Foreskin keratinocyte (primary cell): ENCODE measurements at places on chromosomes 1 and 21.

- no peak for DNase-seq
Measured at GRCh38 chr1:219126377-219126776, 47.3 kb upstream of the LYPLAL1 start.

- no peak for DNase-seq
Measured at GRCh38 chr1:240004086-240004749, 87.5 kb upstream of the FMN2 start.

DNA sequence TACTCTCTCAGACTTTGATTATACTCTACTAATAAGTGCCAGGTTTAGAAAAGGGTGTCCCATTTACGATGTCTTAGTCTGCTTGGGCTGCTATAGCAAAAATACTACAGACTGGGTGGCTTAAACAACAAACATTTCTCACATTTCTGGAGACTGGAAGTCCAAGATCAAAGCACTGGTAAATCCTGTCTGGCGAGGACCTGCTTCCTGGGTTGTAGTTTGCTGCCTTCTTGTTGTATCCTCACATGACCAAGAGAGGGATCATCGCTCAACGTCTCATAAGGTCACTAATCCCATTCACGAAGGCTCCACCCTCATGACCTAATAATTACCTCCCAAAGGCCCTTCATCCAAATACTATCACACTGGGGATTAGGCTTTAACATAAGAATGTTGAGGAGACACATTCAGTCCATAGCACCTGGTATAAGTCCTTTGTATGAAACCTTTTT is 12.0 kb downstream of the PRDX6 start:
- DNase-seq = no peak

DNA sequence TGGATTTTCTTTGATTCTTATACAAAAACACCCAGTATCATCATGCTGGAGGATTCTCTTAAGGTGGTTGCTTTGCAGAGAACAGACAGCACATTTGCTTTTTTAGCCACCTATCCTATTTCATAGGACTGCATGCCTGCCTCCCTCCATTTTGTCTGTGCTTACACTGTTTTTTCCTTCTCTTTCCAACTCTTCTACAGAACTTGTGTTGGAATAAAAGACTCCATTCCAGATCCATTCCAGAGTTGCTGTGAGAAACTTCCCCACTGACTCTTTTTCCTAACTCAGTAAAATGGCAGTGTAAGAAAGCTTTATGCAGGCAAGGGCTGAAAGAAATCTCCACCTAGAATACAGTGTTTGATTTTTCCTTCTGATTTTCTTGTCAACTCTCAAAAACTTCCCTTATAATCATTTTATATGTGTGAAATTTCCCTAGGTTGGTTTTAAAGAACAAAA is 5.2 kb upstream of the ARID1A start:
- DNase-seq = no peak

GRCh38 chr21:40616377-40616704 is 230.6 kb downstream of the DSCAM start:
- no peak for DNase-seq

DNA sequence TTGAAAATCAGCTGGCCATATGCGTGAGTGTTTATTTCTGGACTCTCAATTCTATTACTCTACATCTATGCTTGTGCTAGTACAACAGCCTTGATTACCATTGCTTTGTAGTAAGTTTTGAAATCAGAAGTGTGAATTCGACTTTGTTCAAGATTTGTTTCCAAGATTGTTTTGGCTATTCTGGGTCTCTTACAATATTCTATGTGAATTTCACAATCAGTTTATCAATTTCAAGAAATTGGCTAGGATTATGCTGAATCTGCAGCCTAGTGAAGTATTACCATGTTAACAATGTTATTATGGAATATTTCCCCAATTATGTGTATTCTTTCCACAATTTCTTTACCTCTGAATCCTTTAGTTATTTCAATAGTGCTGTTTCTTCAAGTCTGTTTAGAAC is 19.5 kb downstream of the SFPQ start:
- no peak for DNase-seq

DNA sequence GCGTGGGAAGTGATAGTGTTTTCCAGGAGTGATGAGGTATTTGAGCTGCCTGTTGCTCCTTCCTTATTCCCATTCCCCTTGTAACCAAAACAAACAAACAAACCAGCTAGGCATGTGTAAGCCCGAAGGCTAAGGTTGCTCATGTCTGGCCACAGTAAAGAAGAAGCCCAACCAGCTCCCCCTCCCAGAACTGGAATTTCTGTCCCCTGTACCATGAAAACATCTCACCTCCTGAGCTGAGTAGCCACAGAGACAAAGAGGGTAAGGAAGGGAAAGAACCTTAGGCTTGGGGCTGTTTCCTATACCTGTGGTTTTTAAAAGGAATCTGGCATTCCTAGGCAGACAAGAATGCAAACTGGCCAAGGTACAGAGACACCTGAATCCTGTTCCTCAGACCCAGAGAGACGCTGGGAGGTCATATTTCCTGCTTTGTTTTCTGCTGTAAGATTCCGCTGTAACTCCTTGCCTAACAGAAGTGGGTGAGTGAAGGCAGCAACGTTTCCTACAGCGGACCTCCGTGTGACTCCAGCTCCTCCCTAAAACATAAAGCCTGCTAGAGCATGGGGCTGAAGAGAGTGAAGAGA is 41.7 kb upstream of the RAB4A start:
- DNase-seq = peak; percentile 91

DNA sequence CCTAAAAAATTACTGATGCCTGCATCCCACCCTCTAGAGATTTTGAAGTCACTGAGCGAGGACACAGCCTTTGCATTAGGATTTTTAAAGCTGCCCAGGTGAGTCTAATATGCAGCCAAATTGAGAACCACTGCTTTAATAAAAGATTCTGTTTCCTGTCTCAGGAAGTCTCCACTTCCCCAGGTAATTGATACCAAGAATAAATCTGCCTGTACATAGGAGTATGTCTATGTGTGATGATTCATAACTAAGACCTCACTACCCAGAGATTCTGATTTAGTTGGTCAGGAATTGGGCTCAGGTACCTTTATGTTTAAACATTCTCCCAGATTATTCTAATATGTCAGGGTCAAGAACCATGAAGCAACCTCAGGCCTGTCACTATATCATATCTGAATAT is 108.8 kb upstream of the ARTN start:
- no peak for DNase-seq

GRCh38 chr1:26761217-26761616 is 26.5 kb upstream of the PIGV start:
- no peak for DNase-seq

- DNase-seq = no peak
Measured at GRCh38 chr1:153968000-153968363, 280 bp downstream of the CREB3L4 start.

GRCh38 chr1:231337043-231337471 is 595 bp downstream of the EXOC8 start:
- no peak for DNase-seq

GRCh38 chr1:230877146-230877923 is 9.0 kb upstream of the C1orf198 start:
- peak; percentile 13 for DNase-seq

DNA sequence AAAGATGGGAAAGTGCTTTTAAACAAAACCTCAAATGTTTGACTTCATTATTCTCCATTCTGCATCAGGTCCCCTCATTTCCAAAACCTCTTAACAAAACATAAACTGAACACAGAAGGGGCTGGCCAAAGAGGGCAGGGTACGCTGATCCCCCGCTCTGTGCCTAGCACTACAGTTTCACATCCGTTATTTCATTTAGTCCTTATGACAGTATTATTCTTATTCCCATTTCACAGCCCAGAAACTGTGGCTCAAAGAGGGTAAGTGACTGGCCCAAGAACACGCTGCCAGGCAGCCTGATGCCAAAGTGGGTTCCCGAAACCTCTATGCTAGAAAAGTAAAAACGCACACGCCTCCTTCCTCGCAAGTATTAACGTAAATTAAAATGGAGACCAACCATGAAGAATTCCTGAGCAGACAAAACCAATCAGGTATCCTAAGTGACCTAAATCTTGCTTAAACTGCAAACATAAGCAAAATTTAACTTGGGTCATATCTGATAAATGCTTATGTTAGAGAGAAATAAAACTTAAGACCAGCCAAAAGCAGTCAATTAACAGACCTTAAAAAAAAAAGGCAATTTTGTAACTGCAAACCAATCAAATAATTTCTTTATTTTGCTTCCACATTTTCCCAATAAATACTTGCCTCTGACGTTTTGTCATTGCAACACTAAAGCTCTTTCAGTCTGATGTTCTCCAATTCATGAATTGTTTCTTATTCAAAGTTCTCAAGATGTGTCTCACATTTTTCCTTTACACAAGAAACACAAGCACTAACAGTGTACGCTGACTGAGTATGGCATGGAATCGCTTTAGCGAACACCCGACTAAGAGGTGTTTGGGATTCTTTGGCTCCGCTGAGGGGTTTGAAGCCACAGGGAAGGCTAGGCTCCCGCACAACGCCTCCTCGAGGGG is 653 bp downstream of the CASP9 start:
- DNase-seq = no peak

DNA sequence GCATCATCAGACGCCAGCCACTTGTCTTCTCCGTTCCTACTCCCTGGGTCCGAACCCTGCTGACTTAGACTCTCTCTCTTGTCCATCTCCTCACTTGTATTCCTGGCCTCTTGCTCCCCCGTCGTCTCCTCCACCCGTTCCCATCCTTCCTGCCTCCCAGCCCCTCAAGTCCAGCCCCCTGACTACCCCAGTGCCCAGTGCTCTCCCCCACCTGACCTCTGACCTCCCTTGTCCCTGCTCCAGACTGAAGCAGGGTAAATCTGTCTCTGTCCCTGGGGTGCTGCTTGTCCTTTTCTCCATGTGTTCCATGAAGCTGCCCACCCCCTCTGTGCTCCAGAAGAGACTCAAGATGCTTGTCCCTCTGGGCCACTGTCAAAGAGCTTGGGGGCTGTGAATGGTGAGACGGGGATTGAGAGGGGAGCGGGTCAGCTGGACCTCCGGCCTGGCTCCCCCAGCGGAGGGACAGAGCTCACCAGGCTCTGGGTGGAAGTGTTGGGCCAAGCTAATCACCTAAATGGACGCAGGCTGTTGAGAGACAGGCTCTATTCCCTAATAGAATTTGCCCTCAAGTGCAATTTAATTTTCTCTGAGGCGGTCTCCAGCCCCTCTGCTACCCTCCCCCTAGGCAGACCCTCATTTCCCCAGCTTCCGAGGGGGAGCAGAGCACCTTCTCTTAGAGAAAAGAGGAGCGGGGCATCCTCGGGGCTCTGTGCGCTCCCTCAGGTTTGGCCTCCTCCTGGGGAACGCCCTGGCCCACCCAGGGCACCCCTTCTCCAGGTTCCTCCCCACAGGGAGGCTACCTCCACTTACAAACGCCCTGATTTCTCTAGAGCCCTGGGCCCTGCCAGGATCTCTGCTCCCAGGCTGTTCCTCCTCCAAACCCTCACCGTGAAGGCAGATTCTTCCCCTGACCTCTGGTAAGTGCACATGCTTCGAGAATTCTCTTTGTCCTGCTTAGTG is 11.0 kb upstream of the LHX4 start:
- no peak for DNase-seq

GRCh38 chr1:150578272-150579109 is 919 bp downstream of the MCL1 start:
- DNase-seq = peak; percentile 62

DNA sequence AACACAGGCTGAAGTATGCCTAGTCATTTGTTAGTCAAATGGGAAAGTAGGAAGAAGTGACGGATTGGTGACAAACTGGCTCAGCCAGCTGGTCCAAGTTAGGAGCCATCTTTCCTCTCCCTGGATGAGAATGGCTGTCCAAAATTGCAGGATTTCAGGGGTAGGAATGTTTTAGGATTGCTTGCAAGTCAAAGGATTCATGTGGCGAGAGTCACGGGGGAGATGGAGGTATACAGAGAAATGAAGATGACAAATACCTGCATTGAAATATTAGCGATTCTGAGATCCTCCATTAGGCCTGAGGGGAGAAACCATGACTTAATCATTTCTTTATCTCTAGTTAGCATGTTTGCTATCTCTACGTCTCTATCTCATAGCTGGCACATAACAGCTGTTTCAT is 41.8 kb upstream of the PIGC start:
- no peak for DNase-seq

DNA sequence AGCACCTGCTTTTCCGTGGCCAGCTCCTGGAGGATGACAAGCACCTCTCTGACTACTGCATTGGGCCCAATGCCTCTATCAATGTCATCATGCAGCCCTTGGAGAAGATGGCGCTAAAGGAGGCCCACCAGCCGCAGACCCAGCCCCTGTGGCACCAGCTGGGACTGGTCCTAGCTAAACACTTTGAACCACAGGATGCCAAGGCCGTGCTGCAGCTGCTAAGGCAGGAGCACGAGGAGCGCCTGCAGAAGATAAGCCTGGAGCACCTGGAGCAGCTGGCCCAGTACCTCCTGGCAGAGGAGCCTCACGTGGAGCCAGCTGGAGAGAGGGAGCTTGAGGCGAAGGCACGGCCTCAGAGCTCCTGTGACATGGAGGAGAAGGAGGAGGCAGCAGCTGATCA is 413 bp downstream of the UBL4B start:
- DNase-seq = no peak

DNA sequence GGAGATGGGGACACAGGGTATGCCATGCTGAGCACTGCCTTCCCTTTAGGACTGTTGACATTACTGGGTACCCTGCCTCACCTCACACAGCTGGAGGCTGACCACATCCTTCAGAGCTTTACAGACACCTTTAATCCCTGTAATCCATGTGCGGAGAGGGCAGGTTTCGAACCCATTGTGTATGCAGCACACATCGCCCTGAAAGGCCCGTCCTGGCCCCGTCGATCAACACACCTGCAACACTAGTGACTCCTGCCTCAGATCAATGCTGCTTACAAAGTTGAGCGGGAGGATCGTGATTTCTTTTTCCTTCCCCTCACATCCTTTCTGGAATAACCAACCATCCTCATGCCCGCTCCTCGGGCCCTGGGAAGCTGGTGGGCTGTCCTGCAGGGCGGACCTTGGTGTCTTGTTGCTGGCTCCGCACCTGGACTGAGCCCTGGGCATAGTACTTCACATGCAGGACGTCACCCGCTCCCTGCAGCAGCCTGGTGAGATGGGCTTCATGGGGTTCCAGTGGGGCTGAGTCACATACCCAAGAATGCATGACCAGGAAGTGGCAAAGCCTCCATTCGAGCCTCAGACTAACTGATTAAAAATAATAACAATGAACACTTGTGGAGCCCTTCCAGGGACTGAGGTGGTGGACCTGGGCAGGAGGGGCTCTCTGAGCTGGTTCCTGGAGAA is 403.6 kb downstream of the PTPRU start:
- peak; percentile 57 for DNase-seq

GRCh38 chr1:213423605-213424004 is 372.6 kb downstream of the RPS6KC1 start:
- DNase-seq = no peak

GRCh38 chr1:3022976-3023375 is 1.7 kb downstream of the ACTRT2 start:
- no peak for DNase-seq

- no peak for DNase-seq
Measured at GRCh38 chr1:10402729-10403274, 3.9 kb downstream of the PGD start.

GRCh38 chr1:243798726-243799125 is 51.3 kb downstream of the AKT3 start:
- DNase-seq = peak; percentile 98

DNA sequence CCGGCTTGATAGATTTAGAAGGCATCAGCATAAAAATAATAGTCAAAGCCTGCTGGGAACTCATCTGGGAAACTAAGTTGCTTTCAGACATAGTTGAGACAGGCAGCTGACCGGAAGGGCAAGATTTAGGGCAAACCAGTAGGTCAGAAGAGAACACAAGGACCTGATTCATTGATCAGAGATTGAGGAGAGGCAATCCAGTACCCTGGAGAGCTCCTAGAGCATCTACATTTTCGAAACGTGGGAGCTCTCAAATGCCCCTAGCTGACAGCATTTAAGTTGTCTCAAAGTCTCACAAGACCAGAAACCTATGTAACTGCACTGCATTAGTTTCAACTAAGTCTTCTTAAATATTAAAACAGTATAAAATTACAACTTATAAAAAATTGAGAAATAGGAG is 22.9 kb upstream of the MTF2 start:
- peak; percentile 18 for DNase-seq
